ENCODE measurements at places on chromosomes 13 and 19.

DNA sequence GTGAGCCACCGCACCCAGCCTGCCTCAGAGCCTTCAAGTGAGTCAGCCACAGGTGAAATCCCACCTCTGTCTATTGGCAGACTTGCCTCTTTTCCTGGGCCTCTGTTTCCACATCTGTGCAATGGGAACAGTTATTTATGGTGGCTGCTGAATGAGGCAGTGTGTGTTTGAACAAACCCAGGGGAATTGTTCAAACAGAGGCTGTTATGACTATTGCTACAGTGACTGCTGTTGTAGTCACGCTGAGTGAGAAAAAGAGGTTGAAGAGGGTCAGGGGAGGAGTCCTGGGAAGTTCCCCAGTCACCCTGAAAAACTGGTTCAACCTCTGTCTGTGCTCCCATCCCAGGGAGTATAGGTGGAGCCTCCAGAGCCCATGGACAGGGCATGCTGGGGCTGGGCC is at the start of gene CEACAM19:
Gene CEACAM19 (plus strand): TSS at position 83 of the 400 bp plus-strand sequence. CDS start 450 bp downstream, outside the sequence.
- DNase-seq = no peak

DNA sequence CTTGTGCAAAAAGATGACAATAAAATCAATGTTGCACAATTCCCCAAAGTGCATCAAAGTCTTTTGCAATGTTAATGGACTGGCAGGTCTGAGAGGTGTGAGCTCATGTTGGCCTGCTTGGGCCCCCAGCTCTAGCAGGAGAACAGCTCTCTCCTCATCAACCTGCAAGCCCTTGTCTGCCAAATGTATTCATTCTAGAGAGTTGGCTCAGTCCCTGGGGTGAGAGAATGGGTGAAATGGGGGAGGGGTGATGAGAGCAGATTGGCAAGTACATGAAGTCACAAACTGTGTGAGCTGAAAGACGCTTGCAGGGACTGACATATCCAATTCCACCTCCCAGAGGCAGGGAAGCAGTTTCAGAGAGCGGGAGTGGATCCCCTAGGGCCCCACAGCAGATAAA is 465.1 kb upstream of the ZNF507 start:
- DNase-seq = no peak

DNA sequence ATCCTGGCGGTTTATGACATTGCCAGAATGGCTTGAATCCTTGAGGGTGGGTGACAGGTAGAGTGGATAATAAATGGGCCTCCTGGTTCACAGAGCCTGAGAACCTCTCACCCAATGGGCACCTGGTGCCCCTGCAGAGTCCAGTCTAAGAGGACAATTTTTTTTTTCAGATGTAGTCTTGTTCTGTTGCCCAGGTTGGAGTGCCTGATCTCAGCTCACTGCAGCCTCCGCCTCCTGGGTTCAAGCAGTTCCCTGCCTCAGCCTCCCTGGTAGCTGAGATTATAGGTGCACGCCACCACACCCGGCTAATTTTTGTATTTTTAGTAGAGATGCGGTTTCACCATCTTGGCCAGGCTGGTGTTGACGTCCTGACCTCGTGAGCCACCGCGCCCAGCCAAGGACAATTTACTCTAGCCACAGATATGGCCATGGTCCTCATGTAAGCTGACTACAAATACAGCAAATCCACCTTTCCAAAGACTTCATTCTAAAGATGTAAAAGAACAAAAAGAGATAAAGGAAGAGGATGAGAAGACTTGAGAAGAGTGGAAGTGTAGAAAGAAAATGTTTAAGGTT is 33.0 kb downstream of the COL4A2 start:
- DNase-seq = no peak

DNA sequence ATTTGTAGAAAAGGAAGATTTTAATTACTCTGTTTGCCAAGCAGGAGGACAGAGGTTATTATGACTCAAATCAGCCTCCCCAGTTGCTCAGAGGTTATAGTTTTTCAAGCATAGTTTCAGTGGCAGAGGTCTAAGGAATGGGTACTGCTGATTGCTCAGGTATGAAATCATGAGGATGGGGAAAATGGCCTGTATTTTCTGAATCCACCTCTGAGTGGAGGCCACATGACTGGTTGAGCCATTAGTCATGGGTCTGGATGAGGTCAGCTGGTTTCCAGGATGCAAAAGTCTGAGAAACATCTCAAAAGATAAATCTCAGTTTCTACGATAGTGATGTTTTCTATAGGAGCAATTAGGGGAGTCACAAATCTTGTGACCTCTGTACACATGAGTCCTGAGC is 62.8 kb upstream of the CEACAM8 start:
- DNase-seq = no peak

- no peak for DNase-seq
These were observed 99.7 kb downstream of the KCNRG start for GRCh38 chr13:50114961-50115360.

GRCh38 chr19:7894612-7895309 is 6.5 kb downstream of the LRRC8E start:
- no peak for DNase-seq

- DNase-seq = no peak
These were observed 51.8 kb upstream of the IPO5 start for GRCh38 chr13:97901716-97902115.

- no peak for DNase-seq
These were observed 32.9 kb downstream of the PSG1 start for GRCh38 chr19:42846597-42846996.

GRCh38 chr19:41864374-41864773 is 4.3 kb downstream of the RPS19 start:
- DNase-seq = no peak

GRCh38 chr19:5308451-5309437 is 31.9 kb downstream of the PTPRS start:
- no peak for DNase-seq

DNA sequence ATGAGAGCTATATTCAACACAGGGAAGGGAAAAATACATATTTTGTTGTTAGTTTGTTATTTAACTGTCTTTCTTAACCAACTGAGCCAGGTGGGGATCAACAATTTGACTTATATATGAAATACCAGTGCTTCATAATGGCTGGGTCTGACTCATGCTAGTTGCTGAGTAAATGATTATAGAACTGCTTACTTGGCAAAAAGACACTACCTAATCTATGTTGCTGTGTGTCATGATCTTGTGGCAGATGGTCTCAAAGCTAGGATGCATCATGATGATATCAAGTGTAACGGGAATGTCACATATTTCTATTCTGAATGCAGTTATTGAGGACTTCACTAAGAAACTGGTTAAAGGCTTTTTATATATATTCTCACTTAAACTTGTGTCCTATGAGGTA is 727.4 kb upstream of the SLITRK1 start:
- no peak for DNase-seq

- DNase-seq = no peak
These were observed 8.1 kb downstream of the PTGIR start for GRCh38 chr19:46616631-46617322.

- no peak for DNase-seq
These were observed 559 bp upstream of the RPL21 start for GRCh38 chr13:27250833-27251165.

DNA sequence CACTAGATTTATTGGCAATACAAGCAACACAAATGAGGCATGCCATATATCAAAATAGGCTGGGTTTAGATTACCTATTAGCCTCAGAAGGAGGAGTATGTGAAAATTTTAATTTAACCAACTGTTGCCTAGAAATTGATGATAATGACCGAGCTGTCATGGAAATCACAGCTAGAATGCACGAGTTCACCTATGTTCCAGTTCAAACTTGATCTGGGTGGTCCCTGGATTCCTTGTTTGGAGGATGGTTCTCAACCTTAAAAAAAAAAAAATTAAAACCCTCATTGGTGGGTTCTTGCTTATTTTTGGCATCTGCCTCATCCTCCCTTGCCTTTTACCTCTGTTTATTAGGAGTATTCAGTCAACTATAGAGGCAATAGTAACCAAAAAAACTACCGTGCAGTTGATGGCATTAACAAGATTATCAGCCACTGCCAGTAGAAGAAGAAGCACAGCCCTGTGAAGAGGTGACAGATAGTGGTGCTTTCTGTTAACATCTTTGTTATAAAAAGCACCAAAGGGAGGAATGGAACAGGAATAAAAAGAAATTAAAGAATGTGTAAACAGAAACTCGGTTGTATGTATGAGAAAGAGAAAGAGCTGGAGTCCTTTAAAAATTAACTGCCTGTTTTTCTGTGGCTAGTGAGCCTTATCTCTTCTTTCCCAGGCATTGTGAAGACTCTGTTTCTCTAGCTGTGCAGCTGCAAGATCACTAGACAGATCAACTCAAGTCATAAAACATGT is 106.4 kb downstream of the ZNF429 start:
- no peak for DNase-seq

- no peak for DNase-seq
These were observed 197.7 kb downstream of the ZNF737 start for GRCh38 chr19:20367811-20368294.

GRCh38 chr19:1131718-1132551 is 28.1 kb downstream of the GPX4 start:
- DNase-seq = peak; percentile 76

GRCh38 chr19:4139614-4140236 is 13.7 kb upstream of the CREB3L3 start:
- DNase-seq = no peak

GRCh38 chr19:12965017-12965811 is 4.2 kb upstream of the DAND5 start:
- DNase-seq = no peak

GRCh38 chr19:21593934-21594820 is 88.8 kb downstream of the ZNF429 start:
- DNase-seq = no peak

- DNase-seq = no peak
These were observed 10.7 kb downstream of the PTPRH start for GRCh38 chr19:55198651-55199050.

DNA sequence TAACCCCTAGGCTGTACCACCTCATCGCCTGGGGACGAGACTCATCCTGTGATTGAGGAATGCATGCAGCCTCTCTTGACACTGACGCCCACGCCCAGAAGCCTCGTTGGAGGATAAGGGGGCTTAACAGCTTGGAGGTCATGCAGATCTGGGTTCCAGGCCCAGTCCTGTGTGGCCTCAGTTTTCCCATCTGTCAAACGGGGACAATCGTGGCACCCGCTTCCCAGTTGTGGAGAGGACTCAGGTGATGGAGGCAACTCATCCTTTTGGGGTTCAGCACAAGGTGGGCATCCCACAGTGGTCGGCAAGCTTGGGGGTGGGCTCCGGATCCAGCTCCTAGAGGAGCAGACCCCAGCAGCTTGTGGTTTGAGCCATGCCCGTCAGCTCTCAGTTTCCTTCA is 1.4 kb upstream of the LGI4 start:
- DNase-seq = no peak

- no peak for DNase-seq
These were observed 292.7 kb downstream of the MYO16 start for GRCh38 chr13:108922108-108922507.

- no peak for DNase-seq
These were observed 135.7 kb downstream of the MIPEP start for GRCh38 chr13:23753458-23753857.

DNA sequence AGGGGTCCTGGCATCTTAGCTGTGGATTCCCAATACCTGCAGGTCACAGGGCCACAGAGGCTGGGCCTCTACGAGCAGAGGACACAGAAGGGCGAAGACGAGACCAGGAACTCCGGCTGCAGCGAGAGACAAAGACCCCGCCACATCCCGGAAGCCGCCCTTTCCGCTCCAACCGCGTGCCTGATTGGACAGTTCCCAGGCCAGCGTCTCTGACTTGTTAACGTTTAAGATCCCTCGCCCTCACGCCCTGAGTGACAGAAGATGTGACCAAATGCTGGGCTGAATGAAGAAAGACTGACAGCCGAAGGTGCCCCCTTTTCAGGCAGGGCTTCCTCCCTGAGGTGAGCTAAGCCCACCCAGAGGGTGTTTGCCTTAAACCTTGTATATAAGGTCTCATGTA is at the start of gene ZNF98:
Gene ZNF98 (minus strand): TSS at position 136 of the 400 bp plus-strand sequence. CDS start 122 bp downstream, at position 14.
- DNase-seq = no peak

- DNase-seq = no peak
These were observed 141.9 kb downstream of the TEX29 start for GRCh38 chr13:111462221-111462764.

GRCh38 chr19:14033946-14034345 is 2.4 kb downstream of the IL27RA start:
- no peak for DNase-seq

- DNase-seq = no peak
These were observed 7.8 kb downstream of the PGPEP1 start for GRCh38 chr19:18348171-18348570.

DNA sequence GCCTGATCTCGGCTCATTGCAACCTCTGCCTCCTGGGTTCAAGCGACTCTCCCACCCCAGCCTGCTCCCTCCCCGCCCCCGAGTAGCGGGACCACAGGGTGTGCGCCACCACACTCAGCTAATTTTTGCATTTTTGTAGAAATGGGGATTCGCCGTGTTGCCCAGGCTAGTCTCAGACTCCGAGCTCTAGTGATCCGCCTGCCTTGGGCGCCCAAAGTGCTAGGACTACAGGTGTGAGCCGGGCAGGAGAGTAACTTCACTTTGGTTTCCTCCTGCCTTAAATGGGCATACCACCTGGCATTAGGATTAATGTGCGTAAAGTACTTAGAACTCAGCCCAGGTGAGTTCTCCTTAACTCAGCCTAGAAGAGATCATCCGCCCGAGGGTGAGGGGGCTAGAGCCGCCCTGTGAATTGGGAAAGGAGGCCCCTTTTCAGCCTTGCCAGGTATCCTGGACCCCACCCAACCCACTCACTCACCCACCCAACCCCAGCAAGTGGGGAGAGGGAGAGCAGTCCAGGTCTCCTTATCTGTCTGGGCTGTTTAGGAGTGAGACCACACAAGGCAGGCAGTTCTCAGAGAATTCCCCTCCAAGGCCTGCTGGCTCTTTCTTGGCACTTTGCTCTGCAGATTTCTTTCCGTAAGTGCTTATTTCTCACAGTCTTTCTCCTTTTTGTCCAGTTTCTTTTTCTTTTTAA is 1.2 kb upstream of the ZFP36 start:
- no peak for DNase-seq

- DNase-seq = no peak
These were observed 24.6 kb downstream of the TPT1 start for GRCh38 chr13:45316338-45316737.

GRCh38 chr19:6032381-6032780 is 54.4 kb upstream of the RANBP3 start:
- no peak for DNase-seq

DNA sequence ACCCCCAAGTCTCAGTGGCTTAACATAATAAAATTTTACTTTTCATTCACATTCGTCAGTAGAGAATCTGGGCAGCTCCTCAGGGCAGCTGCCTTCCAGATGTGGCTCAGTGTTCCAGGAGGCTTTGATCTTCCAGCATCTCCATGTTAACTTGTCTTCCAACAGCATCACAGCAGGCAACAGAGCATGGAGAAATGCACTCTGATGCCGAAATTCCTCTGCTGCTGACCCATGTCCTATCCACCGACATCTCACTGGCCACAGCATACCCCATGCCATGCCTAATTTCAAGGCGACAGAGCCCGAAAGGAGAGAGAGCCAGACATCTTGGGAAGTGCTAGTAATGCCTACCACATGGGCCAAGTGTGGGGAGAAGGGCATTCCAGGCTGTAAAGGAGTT is 64.9 kb upstream of the MEDAG start:
- DNase-seq = no peak

- peak; percentile 90 for DNase-seq
These were observed at the start of gene UBL3 for GRCh38 chr13:29850213-29850898. UBL3 (minus strand) TSS chr13:29850617; CDS start chr13:29849538, 1,079 bp downstream.

GRCh38 chr13:46983881-46984280 is 87.0 kb upstream of the HTR2A start:
- no peak for DNase-seq

- no peak for DNase-seq
These were observed 4.9 kb upstream of the NECTIN2 start for GRCh38 chr19:44841231-44841630.

- no peak for DNase-seq
These were observed 11.6 kb upstream of the CEACAM3 start for GRCh38 chr19:41784743-41785142.
